ENCODE measurements at places on chromosomes 6 and 20.

DNA sequence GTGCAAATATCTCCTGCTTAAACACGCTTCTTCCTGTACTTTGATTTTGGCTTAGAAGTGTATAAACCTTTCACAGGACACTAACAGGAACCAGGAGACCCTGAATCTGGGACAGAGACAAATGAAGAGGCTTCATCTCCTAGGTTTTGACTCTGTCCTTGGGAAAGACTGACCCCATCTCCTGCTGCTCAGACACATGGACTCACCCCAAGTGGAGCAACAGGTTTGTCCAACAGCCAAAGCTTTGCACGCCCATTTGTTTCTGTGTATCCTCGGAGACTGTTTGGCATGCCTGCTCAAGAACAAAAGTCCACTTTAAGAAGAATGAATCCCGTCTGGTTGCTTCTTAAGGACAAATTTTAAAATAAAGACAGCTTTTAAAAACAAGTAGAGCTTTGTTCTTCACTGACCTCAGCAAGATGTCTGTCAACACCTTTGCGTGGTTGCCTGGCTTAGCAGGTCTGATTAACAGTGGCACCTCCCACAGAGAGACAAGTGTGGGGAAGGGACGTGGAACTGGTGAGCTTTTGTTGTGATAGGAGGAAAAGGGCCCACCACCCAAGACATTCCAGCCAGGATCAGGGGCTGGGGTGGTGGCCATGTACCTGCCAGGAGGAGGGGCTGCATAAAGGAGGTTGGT, 202.6 kb downstream of the SOD2 start:
- DNase-seq = no peak

- DNase-seq = peak; percentile 61
Observed at GRCh38 chr6:21905531-21905930, 312.0 kb downstream of the SOX4 start.

DNA sequence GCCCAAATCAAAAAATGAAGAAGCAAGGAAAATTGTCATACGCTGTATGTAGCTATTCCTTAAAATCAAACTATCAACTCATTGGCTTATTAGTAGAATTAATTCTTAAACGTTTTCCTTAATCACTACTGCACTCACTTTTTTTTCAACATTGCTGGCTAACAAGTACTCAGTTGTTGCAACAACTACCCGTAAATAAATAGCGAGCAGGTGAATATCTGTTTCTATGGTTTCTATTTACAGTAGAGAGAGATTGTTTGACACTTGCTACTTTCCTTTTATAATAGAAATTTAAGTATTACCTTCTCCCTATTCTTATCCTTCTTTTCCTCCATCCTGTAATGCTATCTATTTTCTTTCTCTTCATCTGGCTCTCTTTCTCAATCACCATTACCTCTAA, 25.1 kb downstream of the FRK start:
- no peak for DNase-seq

- DNase-seq = no peak
Observed at GRCh38 chr20:51333446-51333845, 209.1 kb downstream of the NFATC2 start.

GRCh38 chr6:136764517-136764993, 27.7 kb downstream of the MAP3K5 start:
- DNase-seq = no peak

DNA sequence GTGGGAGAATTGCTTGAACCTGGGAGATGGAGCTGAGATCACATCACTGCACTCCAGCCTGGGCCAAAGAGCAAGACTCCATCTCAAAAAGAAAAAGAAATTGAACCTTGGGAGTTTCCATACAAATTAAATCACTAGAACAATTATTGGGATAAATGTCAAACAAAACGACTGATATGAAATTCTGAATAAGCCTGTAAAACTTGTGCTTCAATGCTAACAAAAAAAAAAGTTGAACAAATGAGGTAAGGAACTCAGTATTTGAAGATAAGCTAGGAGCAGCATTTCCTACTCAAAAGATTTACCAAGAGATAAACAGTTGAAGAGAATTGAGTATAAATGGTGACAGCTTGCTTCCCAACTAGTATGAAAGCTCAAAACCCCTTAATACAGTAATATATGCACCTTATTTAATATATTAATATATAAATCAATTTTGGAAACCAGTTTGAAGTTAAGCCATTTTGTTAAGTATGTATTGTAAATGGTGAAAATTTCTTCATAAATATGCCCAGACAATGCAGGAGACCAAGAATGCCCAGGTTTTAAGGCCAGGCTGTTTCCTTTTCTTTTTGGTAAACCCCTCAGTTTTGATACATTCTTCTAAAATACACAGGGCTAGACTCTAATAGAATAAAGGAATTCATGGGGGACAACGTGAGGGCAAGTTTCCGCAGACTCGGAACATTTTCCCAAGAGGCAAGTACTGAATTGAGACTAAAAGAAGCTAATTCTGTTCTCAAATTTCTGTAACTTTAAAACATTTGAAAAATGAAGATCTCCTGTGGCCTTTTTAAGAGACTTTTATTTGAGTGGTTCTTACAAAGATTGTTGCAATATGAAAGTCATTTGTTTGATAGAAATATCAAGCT, 3.9 kb downstream of the ROMO1 start:
- DNase-seq = no peak

DNA sequence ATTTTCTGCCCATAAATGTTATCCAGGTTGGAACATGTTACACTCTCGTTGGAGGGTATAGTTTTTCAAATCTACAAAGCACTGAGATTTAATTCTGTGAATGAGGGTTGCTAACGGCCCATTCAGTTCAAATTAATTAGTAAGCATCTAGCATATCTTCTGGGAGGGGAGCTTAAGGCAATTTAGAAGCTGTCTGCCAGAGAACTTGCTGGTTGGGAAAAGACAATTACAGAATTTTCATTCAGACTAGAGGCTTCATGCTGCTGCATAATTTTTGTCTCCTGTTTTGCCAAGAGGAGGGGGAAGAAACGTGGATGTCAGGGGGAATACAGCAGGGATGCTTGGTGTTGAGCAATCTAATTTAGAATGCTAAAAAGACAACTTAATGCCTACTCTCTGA, 268.3 kb upstream of the FAM83B start:
- no peak for DNase-seq

DNA sequence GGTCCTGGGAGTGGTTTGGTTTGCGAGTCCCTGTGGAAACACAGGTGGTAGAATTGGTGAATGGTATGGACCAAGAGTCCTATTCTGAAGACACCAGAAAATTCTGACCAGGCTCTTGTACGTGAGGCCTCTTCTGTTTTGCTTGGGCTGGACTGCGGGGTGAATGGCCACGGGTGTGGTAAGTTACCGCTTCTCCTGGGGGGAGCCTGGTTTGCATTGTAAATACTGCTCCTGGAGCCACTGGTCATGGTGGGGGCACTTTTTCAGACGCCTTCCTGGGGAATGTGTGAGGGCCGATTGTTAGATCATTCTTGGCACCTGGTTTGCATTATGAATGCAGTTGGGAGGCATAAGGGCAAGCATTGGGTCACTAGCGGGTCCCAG, 25.4 kb upstream of the EPB41L1 start:
- no peak for DNase-seq

- DNase-seq = no peak
Observed at GRCh38 chr20:41670631-41671030, 52.5 kb upstream of the CHD6 start.

DNA sequence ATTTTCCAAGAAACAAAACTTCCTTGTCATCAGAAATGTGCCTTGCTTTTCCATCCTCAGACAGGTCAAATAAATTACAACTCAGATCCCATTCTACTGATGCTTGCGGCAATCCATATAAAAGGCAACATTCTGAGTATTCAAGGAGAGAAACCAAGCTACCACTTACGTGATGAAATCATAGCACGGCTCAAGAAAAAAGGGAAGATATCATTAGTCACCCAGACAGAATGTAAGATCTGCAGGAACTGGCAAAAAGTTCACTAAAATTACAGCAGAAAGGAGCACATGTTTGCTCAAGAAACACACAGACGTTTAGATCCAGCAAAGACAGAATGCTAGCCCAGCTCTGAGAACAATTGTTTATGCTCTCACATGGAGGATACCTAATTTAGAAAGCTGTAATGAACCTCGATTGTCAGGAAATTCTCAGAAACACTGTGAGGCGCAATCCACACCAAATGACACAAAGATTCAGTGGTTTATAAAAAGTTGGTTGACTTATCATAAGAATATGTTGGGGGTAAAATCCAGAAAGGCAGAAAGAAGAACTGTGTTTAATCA, 304.2 kb downstream of the ADGRG6 start:
- DNase-seq = no peak

DNA sequence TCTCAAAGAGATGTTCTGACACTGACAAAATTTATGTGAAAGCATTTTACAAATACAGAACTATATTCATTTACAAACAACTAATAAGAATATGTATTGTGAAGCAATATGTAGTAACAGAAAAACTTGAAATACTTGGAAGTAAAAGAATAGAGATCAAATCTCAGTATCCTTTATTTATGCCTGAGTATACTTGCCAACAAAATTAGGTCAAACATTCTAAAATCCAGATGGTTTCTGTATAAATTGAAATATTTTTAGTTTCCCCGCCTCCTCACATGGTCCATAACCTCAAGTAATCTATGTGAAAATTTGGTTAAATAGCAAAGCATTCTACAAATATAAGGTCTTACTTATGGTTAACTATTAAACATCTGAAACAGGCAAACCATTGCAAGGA, 545.4 kb downstream of the EYS start:
- DNase-seq = no peak

DNA sequence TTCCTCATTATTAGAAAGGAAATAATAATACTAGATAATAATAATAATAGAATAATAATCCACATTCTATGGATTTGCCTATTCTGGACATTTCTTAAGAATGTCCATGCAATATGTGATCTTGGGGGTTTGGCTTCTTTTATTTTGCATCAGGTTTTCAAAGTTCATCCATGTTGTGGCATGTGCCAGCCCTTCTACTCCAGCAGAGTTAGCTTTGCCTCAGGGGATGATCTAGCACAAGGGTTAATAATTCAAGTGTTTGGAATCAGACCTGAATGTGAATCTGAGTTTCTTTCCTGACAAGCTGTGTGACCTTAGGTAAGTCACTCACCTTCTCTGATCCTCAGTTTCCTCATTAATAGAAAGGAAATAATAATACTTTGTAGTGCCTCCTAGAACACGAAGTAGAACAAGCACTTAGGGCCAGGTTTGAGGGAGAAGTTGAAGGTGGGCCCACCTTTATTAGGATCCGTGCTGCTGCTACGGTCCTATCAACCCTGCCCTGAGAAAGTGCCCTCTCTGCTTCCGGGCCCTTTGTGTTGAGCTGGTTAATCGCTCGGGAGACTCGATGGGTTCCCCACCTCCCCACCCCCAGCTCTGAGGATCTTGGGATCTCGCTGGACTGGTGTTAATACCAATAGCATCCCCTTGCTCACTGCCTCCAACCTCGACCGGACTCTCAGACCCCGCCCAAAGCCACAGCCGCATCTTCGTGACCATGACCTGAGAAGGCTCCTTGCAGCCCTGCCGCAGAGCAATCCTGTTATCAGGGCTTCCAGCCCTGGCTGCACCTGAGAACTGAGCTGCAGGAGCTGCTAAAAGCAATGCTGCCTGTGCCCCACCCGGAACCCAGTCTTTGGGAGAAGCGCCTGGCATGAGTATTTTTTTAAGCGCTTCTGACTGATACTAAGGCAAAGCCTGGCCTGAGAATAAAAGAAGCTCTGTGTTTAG, 26.9 kb downstream of the RBM38 start:
- no peak for DNase-seq

DNA sequence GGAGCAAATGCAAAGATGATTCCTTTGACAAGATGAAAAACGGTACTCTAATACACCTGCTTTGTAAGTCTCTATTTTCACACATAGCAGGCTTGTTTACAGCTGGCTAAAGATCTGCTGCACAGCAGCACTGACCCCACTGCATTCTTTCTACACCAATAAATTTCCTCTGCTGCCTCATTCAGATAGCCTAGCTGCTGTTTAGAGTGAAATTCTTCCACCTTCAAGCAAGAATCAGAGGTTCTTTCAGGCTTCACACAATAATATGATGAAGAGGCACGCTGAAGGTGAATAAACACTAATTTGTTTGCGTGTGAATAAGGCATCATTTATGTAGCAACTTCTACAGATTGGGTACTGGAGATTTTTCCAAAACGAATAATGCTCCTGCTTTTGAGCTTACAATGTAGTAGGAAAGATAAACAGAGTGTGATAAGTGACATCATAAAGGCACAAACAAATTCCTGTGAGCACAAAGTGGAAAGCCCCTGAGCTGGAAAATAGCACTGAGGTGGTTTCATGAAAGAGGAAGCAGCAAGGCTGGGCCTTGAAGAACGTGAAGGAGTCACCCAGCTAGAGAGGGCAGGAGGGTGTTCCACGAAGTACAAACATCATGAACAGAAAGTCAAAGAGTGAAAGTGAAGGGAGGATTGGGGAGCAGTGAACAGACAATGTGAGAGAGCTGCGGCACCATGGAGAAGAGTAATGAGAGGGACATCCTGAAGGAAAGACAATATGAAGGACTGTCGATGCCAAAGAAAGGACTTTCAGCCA, 543.4 kb downstream of the CD83 start:
- no peak for DNase-seq

GRCh38 chr6:14524319-14524718, 406.7 kb downstream of the CD83 start:
- no peak for DNase-seq
